ENCODE measurements at places on chromosomes 13 and 19.

- no peak for DNase-seq
Observed at GRCh38 chr19:33052352-33052972, 12.2 kb downstream of the RHPN2 start.

GRCh38 chr13:33677215-33677614 lies 140.7 kb upstream of the RFC3 start:
- no peak for DNase-seq

GRCh38 chr13:112509190-112509589 lies 78.8 kb downstream of the TUBGCP3 start:
- DNase-seq, result no peak

- DNase-seq, result no peak
Observed at GRCh38 chr13:28528848-28529247, 33.9 kb upstream of the FLT1 start.

GRCh38 chr13:78020861-78021260 lies 102.2 kb upstream of the EDNRB start:
- no peak for DNase-seq
